Activated CD4-positive, alpha-beta T cell treated with anti-CD3 and anti-CD28 coated beads, Interleukin-2, amount 50 U/mL, for 16 hours (primary cell): ENCODE measurements at places on chromosomes 1 and 21.

GRCh38 chr1:201778279-201779065 lies 50.5 kb upstream of the IPO9 start:
- DNase-seq, result no peak

GRCh38 chr1:198858033-198858432 lies 219.2 kb downstream of the PTPRC start:
- no peak for DNase-seq

- no peak for DNase-seq
Measured at GRCh38 chr1:201450721-201451291, 18.2 kb downstream of the PHLDA3 start.

GRCh38 chr1:245181158-245181517 lies 26.4 kb downstream of the KIF26B start:
- no peak for DNase-seq

DNA sequence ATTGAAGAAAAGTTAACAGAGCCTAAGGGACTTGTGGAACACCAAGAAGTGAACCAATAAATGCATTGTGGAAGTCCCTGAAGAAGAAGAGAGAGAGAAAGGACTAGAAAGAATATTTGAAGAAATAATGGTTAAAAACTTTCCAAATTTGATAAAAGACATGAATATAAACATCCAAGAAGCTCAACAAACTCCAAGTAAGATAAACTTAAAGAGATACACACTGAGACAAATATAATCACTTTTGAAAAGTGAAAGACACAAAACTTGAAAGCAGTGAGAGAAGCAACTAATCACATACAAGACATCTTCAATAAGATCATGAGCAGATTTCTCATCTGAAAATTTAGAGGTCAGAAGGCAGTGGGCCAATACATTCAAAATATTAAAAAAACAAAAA lies 91.2 kb downstream of the MPZL1 start:
- no peak for DNase-seq

- DNase-seq, result no peak
Measured at GRCh38 chr1:116002781-116003420, 26.6 kb downstream of the SLC22A15 start.

DNA sequence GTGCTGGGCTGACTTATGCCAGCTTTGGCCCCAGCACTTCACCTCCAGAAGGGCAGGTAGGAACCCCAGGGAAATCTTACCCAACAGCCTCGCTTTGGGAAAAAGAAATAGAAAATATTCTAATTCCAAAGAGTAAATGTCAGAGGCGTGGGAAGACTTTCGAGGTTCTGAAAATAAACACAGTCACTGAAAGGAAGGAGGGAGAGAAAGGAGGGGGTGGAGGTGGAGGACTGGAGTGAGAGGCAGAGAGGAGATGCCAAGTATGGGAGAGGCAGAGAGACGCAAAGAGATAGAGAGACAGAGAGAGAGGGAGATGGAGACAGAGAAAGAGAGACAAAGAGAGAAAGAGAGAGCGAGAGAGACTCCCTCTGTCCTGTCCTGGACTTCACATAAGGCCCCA lies 395.0 kb downstream of the PTPRU start:
- no peak for DNase-seq

DNA sequence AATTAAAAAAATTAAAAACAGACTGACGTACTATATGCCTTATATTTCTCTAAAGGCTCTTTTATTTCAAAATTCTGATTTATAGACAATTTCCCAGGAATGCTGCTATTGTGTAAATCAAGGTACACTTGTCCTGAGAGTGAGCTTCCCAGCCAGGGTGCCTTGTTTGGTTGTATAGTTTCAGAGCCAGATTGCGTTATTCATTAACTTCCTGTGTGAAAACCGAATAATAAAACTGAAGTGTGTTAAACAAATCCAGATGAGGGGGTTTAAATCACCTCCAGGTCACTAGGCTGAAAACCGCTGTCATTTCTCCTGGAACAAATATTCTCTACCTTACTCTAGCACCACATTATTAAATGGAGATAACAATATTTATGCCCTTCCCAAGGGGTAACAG lies 68.7 kb downstream of the LMX1A start:
- DNase-seq, result no peak
